AG04449 (cell line): ENCODE measurements at places on chromosomes 12 and 14.

DNA sequence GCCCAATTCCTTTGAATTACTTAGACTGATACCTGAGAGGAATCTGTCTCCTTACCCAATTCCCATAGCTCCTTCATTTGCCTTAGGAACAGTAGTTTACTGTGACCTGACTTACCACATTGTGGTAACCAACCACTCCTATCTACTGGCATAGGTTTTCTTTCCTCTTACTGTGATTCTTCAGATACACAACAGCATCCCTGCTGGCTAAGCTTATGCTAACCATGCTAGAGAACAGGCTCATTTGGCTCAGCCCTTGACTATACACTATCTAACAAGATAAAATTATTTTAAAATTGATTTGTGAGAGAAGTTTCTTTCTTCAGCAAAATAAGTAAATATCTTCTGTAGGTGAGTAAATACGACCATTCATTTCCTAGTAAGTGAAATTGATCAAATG, 320.4 kb upstream of the DDHD1 start:
- DNase-seq = no peak

GRCh38 chr14:51182131-51182565, 57.9 kb upstream of the TMX1 start:
- DNase-seq = no peak

DNA sequence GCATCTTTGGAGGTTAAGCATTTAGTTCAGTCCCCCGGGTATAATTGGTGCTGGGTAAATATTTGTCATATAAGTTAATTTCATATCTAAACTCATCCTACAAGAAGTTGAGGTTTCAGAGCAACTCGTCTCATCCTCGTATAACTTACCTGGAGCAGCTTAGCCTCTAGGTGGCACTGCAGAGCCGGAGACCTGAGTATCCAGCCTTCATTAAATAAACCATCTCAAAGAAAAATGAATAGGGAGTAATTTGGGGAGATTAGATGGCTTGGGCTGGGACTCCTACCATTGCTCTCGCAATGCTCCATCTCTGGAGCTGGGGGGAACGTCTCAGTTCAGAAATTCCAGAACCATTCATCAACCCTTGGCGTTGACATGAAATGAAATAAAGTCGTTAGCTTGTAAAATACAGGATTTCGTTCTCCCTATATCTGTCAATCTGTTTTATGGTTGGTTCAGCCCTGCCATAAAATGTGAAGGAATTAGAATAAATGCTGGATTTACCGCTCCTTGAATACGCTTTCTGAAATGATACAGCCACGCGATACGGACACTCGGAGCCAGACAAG, 122.9 kb upstream of the TMEM132D start:
- no peak for DNase-seq

GRCh38 chr12:15522574-15523187, 200.4 kb downstream of the PTPRO start:
- no peak for DNase-seq

- DNase-seq = no peak
Observed at GRCh38 chr14:94648801-94649200, 36.6 kb downstream of the SERPINA3 start.

GRCh38 chr12:69569236-69569635, 16.0 kb upstream of the CCT2 start:
- DNase-seq = no peak

- DNase-seq = no peak
Observed at GRCh38 chr14:64218344-64219240, 75.6 kb downstream of the ESR2 start.

- DNase-seq = no peak
Observed at GRCh38 chr12:4089121-4089606, 184.4 kb upstream of the CCND2 start.

DNA sequence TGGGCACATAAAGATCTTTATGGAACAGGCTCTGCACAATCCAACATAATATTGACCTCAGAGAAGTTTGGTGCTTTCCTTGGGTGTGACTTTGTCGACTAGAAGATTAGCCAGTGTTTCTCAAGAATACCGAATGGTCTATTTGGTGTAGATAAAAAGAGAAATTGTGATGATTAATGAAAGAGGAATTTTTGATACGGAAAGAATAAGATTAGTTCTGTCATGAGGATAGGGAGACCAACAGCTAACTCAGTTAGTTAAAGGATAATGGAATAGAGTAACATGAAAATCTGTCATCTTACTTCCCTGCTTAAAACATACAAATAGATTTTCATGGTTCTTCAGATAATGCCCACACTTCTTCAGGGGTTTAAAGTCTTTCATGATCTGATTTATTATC, 24.2 kb downstream of the PTPRO start:
- no peak for DNase-seq

GRCh38 chr12:51405801-51406207, 14.6 kb upstream of the GALNT6 start:
- DNase-seq = no peak

DNA sequence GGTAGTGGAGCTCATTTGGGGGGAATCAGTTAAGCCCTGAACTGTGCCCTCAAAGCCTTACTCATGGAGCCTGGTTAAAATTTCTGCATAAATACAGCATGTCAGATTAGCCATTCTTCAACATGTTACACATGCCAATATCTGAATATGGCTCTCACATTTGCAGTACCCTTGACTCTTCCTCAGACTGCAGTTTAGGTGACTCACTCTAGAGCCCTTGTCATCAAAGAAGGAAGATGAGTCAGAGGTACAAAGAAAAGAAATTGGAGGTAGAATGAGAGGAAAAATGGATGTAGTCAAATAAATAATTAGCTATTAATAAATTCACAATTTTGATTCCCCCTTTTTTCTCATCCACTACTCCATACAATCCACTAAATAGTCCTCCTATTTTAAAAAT, 23.6 kb upstream of the OR4K2 start:
- no peak for DNase-seq

DNA sequence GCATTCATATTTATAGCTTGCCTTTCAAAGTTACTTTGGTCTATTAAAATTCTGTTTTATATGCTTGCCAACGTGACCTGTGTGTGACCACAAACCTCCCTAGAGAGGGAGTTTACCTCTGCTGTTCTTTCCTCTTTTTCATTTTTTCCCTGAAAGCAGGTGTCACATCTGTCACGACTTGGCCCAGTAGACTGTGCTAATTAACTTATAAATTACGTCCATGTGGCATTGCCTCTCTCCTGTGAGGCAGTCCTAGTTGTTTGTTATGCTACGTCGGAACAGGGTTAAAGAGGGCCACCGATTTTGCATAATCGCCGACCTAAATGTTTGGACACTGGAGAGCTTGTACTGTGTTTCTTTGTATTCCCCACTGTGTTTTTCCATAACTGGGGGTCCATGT, 343.9 kb upstream of the FLRT2 start:
- DNase-seq = no peak

DNA sequence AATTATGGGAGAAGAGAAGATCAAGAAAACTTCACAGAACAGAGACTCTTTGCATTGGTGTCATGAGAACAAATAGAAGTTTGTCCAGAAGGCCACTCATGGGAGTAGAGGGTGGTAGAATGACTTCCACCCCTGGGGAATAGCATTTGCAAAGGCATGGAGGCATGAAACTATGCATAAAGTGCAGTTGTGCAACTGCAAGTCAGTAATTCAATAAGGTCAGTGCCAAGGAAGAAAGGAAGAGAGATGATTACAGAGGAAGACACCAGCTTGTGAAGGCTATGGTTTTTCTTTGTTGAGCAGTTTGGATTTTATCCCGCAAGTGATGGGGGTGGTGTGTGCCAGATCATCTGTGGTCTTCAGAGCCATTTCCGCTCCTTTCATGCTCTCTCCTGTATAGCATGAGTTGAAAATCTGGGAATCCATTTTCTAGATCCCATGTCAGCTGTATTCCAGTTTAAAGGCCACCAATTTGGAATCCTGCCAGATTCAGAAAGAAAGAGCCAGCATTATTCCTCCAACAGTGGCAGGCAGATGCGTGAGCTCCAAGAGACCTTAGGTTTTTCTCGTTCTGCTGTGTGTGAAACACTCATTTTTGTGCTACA, 67.6 kb upstream of the GRIN2B start:
- DNase-seq = no peak
